Memory B cell (primary cell): ENCODE measurements at places on chromosomes 16 and 17.

DNA sequence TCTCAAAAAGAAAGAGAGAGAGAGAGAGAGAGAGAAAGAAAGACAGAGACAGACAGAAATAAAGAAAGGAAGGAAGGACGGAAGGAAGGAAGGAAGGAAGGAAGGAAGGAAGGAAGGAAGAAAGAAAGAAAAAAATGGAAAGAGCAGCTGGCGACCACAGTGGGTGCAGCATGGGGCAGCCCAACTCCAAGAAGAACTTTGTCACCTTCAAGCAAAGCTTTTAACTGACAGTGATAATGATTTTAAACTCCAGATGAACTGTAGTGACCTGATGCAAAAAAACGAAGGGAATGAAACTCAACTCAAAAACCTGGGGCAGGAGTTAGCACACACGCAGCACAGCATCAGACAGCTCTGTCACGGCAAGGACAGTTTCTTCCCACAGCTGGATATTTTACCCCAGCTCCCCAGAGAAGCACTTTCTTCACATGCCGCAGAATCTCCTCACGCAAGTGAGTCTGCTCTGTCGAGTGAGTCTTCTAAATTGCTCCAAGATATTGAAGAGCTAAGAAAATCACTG, 5.0 kb upstream of the ARHGAP17 start:
- no peak for DNase-seq

- no peak for DNase-seq
These were observed 95.7 kb downstream of the STX8 start for GRCh38 chr17:9479964-9480363.

DNA sequence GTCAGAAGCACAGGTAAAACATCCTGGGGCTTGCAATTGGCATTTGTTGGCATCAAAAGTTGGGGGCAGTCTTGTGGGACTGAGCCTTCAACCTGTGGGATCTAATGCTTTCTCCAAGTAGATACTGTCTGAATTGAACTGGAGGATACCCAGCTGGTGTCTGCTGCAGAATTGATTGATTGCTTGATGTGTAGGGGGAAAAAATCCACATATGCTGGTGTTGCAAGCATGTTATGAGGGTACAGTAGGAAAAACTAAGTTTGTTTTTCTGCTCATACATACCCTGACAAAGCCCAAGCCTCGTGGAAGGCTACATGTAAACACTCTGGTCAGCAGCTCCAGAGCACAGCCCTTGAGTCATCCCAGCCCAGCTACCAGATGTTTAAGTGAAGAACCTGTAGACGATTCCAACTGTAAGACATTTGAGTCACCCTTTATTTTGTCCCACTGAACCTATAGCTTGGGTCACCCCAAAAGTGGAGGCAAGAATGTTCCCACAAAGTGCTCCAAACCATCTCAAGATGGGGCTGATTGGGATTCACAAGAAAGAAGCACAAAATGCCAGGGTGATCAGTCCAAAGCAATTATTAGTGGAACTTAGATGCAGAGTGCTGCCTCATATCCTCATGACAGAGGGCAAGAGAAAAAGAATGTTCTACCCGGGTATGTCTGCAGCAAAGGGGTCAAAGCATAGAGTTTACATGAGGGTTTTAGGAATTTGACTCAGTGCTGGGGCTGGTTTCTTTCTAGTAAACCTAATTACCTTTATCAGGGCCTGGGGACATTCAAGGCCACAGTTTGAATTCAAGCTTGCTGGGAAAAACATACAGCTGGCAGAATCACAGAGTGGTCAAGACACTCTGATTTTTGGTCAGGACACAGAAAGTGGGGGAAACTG, 9.6 kb upstream of the APPBP2 start:
- DNase-seq, result no peak

DNA sequence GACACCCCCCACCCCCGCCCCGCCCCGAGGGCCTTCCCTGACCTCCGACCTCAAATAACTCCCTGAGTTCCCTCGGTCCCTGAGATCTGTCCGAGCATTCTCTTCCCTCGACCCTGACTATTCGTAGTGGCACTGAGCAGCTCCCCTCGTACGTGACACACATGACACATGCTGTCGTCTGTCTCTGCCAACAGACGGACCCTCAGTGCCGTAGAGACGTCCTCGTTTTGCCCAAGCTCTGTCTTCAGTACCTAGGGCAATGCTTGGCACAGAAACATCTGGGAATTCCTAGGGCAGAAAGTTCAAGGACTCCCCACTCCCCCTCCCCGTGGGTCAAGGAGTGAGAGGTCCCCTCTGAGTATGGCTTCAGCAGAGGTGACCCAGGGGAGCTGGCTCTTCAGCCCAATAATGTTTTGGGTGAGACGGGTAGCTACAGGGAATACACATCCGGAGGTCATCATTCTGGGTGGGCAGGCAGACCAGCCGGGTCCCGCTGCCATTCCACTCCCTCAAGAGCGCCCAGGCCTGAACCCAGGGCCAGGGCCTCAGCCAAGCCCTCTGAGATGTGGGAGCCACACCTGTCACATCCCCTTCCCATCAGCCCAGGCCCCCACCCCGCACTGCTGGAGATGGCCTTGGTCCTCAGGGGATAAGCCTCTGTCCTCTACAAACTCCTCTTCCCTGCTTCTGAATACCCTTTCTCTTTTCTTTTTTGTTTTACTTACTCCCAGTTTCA, 671 bp upstream of the FADS6 start:
- no peak for DNase-seq

DNA sequence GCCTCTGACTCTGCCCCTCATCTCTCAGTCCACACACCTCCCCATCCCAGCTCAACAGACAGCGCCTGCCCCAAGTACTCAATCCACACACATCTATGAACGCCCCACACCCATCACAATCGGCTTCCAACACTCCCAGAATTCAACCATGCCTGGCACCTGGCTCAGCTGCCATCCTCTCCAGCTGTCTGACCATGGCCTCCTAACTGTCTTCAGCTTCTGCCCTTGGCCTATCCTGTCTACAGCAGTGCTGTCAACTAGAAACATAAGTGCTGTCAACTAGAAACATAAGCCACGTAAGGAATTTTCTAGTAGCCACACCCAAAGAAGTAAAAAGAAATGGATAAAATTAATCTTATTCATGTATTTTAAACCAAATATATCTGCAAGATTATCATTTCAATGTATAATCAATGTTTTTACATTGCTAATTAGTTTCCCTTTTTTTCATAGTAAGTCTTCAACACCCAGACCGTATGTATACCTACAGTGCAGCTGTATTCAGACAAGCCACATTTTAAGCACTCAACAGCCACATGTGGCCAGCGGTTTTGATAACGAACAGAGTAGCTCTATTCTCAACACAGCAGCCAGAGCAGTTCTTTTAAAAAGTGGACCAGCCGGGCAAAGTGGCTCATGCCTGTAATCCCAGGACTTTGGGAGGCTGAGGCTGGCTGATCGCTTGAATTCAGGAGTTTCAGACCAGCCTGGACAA, 48.6 kb upstream of the ZNF423 start:
- DNase-seq, result no peak

DNA sequence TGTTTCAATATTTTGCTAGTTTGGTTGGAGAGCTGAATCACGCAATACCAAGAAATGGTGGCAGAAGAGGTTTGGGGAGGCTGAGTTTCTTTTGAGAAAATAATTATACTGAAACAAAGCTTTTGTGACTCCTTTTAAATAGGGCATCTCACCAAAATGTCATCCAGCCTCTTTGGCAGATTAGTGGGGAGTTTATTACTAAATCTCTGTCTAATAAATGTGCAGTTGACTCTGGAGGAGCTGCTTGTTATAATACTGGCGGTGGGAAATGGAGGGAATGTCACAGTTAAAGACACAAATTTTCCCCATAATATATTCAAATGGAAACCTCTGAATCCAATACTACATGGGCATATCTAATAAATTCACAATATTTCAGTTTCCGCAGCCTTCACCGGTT, 44.7 kb downstream of the SNX11 start:
- no peak for DNase-seq

DNA sequence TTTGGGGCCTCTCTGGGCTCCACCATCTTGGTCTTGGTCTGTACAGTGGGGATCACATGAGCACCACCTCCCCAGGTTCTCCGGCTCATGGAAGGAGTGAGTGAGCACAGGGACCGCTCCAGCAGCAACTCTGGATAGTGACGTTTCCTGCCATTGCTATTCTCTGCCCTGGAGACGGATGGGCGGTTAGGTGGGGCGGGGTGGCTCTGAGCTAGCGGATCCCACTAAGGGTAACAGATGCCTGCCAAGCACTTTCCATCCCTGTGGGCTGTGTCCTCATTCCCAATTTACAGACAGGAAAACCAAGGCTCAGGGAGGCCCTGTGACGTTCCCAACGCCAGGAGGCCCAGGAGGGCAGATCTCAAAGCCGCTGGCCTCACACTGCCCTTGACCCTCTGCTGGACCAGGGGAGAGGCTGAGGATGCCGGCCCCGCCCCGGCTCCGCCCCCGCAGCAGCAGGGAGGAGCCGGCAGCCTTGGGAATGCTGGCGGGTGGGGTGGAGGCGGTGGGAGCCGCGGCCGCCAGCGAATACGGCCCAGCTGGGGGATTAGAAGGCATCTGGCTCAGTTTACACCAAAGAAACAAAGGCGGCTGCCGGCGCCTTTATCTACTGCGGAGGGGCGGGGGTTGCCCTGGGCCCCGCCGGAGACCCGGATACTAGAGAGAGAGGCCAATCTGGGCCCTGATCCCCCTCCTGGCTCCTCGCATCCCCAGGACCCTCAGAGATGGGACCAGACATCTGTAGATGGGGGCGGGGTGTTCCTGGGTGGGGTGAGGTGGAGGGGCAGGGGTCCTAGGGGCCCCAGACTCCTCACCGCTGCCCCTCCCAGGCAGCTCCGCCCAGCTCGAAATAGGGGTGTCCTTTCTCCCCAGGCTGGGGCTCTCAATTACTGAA, 122.3 kb upstream of the CIBAR2 start:
- no peak for DNase-seq

GRCh38 chr17:58081646-58082340, 1.4 kb upstream of the DYNLL2 start:
- DNase-seq, result no peak
